ENCODE measurements at places on chromosomes 13 and 19.
A peak's percentile ranks its signal among the peaks of the same experiment; 100 is the strongest.

DNA sequence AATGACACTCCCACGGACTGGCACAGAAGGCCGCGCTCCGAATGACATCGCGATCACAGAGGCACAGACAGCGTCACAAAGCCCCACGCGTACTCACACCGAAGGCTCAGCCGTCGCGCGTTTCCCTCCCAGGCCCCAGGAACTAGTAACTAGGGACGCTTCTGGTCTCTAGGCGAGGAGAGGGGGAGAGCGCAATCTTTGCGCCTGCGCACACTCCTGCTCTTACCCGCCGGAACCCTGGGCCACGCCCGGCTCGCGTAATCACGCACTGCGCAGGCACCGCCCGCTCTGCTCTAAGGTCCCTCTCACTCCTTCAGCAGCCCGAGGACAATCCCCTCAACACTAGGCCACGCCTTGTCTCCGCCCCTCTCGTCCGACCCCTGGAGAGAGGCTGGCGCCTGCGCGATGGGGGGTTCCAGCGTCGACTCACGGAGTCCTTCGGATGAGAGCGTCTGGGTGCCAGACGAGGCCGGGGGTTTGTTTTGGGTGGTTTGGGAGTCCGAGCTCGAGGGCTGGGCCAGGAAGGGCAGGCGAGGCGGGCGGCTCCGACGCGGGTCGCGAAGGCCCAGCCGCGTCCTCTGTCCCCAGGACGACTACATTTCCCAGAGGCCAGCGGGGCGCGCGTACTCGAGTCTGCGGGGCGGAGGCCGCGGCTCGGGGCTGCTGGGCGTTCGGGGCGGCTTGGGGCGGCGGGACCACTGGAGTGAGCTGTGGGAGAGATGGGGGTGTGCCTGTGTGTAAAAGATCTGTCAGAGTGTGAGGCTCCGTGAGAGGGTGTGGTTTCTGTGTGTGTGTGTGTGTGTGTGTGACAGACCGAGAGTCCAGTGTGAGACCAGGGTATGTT lies at the start of gene ZNF471:
Gene ZNF471, plus strand, starts transcription at position 410 of the 844 bp plus-strand sequence. CDS start 3,717 bp downstream, outside the sequence.
- H3K27ac ChIP-seq, result peak within 1 kb of the TSS; percentile 97
- peaks cover 4% of the 10 kb centered on the region for H3K4me1 ChIP-seq
- DNase-seq, result peak; percentile 99
- H3K36me3 ChIP-seq, result no peaks in the 10 kb centered on the region

GRCh38 chr19:17830567-17831418 lies 9.5 kb upstream of the INSL3 start:
- no peaks in the 10 kb centered on the region for H3K27me3 ChIP-seq
- DNase-seq, result peak; percentile 95

GRCh38 chr19:37992761-37993160 lies 85.8 kb downstream of the SIPA1L3 start:
- no peaks in the 10 kb centered on the region for H3K27me3 ChIP-seq
- no peak overlapping the region for H3K4me3 ChIP-seq

- no peaks in the 10 kb centered on the region for H3K4me1 ChIP-seq
- DNase-seq, result no peak
- no peak overlapping the region for H3K27ac ChIP-seq
- no peaks in the 10 kb centered on the region for H3K36me3 ChIP-seq
These were observed 245.3 kb upstream of the HTR2A start for GRCh38 chr13:47142105-47142504.

DNA sequence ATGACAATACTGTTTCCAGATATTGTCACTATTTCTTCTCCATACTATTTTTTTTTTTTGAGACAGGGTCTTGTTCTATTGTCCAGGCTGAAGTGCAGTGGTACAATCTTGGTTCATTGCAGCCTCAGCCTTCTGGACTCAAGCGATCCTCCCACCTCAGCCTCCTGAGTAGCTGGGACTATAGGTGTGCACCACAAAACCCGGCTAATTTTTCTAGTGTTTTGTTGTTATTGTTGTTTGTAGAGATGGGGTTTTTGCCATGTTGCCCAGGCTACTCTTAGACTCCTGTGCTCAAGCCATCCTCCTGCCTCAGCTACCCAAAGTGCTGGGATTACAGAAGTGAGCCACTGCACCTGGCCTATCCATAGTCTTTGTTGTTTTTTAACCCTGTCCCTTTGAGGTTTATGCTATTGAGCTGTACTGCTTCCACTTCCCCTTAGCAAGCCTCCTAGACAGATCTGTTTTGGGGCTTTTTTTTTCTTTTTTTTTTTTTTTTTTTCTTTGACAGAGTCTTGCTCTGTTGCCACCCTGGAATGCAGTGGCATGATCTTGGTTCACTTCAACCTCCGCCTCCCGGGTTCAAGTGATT lies 27.6 kb upstream of the MAP3K10 start:
- peaks cover 1% of the 10 kb centered on the region for H3K4me1 ChIP-seq
- no peak overlapping the region for H3K4me3 ChIP-seq
- H3K36me3 ChIP-seq, result no peaks in the 10 kb centered on the region
- no peaks in the 10 kb centered on the region for H3K27me3 ChIP-seq
- no peak overlapping the region for H3K27ac ChIP-seq

DNA sequence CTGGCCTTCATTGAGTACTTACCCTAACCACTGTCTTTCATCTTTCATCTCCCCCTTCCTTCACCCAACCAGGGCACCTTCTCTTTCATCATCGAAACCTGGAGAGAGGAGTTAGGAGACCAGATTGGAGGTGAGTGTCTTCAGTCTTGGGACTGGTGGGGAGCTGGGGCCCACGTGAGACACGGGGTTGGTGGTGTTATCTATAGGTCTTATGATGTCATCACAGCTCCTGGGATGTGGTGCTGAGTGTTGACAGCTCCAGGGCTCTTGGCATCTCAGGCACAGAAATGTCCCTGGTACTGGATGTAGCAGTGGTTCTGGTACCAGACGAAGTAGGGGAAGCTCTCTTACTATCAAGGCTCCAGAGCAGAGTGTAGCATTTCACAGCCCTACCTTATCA lies 1.8 kb downstream of the DLL3 start:
- H3K36me3 ChIP-seq, result no peaks in the 10 kb centered on the region
- H3K27me3 ChIP-seq, result peaks cover 4% of the 10 kb centered on the region
- no peak for DNase-seq
- H3K4me1 ChIP-seq, result no peaks in the 10 kb centered on the region
- no peak overlapping the region for H3K27ac ChIP-seq

- no peak overlapping the region for H3K4me3 ChIP-seq
- H3K27ac ChIP-seq, result no peak overlapping the region
- peaks cover 5% of the 10 kb centered on the region for H3K4me1 ChIP-seq
- H3K36me3 ChIP-seq, result no peaks in the 10 kb centered on the region
- DNase-seq, result no peak
These were observed 5.9 kb downstream of the RPL18A start for GRCh38 chr19:17865364-17866311.

- no peaks in the 10 kb centered on the region for H3K36me3 ChIP-seq
- no peak overlapping the region for H3K4me3 ChIP-seq
- H3K27me3 ChIP-seq, result no peaks in the 10 kb centered on the region
- peaks cover 6% of the 10 kb centered on the region for H3K4me1 ChIP-seq
These were observed 29.2 kb downstream of the XPO4 start for GRCh38 chr13:20873348-20873747.

- H3K36me3 ChIP-seq, result no peaks in the 10 kb centered on the region
- H3K4me3 ChIP-seq, result no peak overlapping the region
- H3K4me1 ChIP-seq, result no peaks in the 10 kb centered on the region
- H3K27me3 ChIP-seq, result no peaks in the 10 kb centered on the region
- no peak for DNase-seq
These were observed 295.3 kb downstream of the MZT1 start for GRCh38 chr13:72431981-72432682.

DNA sequence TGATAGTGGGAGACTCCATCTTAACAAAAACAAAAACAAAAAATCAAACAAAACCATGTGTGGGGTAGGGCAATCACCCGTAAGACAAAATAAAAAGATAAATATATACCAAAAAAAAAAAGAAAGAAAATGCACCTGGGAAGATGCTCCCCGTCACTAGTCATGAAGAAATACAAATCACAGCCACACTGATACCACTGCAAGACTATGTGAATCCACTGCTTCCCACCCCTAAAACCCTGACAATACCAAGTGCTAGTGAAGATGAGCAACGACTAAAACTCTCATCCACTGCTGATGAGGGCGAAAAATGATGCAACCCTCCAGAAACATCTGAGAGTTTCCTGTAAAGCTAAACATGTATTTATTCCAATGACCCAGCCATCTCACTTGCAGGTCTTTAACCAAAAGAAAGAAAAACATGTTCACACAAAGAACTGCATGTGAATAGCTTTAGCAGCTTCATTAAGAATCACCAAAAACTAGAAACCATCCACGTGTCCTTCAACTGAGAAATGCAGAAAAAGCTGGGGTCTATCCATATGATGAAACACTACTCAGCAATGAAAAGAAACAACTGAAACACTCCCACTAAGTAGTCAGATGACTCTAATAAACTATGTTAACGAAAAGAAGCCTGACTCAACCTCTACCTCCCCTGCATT lies 31.7 kb downstream of the BRD4 start:
- no peak overlapping the region for H3K4me3 ChIP-seq
- no peak overlapping the region for H3K27ac ChIP-seq
- no peaks in the 10 kb centered on the region for H3K27me3 ChIP-seq
- peaks cover 46% of the 10 kb centered on the region for H3K4me1 ChIP-seq
- no peaks in the 10 kb centered on the region for H3K36me3 ChIP-seq

- H3K27me3 ChIP-seq, result no peaks in the 10 kb centered on the region
- H3K4me1 ChIP-seq, result peaks cover 7% of the 10 kb centered on the region
- no peak for DNase-seq
- H3K36me3 ChIP-seq, result no peaks in the 10 kb centered on the region
- peak overlapping the region; percentile 70 for H3K4me3 ChIP-seq
These were observed 1.2 kb downstream of the LONP1 start for GRCh38 chr19:5718579-5719273.

GRCh38 chr19:33329736-33330135 lies 27.4 kb upstream of the CEBPA start:
- DNase-seq, result no peak
- H3K27ac ChIP-seq, result no peak overlapping the region
- H3K4me3 ChIP-seq, result no peak overlapping the region
- H3K27me3 ChIP-seq, result no peaks in the 10 kb centered on the region
- H3K4me1 ChIP-seq, result no peaks in the 10 kb centered on the region
- no peaks in the 10 kb centered on the region for H3K36me3 ChIP-seq

DNA sequence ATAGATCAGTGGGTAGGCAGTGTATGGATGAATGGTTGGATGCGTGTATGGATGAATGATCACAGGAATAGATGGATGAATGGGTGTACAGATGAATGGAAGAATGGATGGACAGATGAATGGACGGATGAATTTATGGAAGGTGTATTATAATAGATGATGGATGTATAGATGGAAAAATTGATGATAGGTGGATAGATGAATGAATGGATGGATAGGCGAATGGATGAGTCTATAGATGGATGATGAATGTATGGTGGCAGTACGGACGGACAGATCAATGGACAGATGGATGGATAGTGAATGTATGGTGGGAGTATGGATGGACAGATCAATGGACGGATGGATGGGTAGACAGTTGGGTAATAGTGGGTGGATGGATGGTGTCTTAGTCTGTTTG lies 49.0 kb upstream of the ONECUT3 start:
- no peaks in the 10 kb centered on the region for H3K36me3 ChIP-seq
- H3K27me3 ChIP-seq, result no peaks in the 10 kb centered on the region
- no peak overlapping the region for H3K4me3 ChIP-seq
- no peaks in the 10 kb centered on the region for H3K4me1 ChIP-seq

- no peaks in the 10 kb centered on the region for H3K36me3 ChIP-seq
- H3K4me1 ChIP-seq, result no peaks in the 10 kb centered on the region
- H3K27ac ChIP-seq, result no peak overlapping the region
- no peak for DNase-seq
- no peak overlapping the region for H3K4me3 ChIP-seq
These were observed 108.3 kb upstream of the RXFP2 start for GRCh38 chr13:31631071-31631470.

DNA sequence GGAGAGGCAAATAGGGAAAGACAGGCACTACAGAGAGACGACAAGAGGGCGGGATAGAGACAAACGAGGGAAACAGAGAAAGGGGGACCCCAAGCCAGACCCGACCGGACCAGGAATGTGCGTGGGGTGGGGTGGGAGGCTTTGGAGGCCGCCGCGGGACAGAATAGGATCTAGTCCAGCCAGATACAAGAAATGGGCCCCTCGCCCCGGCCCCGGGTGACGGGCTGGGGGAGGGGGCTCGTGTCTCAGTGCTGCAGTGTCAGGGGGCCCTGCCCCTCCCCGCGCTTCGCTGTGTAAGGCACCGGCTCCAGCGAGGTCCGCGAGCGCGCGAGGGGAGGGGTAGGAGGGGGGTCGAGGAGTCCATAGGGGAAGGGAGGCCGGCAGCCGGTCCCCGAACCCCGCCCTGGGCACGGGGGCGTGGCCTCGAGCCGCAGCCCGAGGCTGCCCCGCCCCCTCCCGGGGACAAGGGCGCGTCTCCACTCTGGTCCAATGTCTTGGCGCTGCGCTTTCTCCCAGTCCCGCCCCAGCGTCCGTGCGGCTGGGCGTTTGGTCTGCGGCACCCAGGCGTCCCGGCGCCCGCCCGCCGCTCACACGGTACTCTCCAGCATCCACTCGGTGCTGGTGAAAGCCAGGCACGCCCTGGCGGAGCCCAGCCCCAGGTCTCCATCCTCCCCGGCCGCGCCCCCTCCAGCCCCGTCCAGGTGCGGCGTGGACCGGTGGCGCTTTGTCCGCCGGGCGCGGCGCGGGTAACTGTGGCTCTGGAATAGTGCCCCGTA lies 11.0 kb downstream of the IFNL1 start:
- no peak overlapping the region for H3K27ac ChIP-seq
- no peak for DNase-seq
- no peaks in the 10 kb centered on the region for H3K27me3 ChIP-seq
- H3K4me3 ChIP-seq, result no peak overlapping the region
- H3K36me3 ChIP-seq, result no peaks in the 10 kb centered on the region

- H3K36me3 ChIP-seq, result no peaks in the 10 kb centered on the region
- DNase-seq, result peak; percentile 34
- no peak overlapping the region for H3K27ac ChIP-seq
- H3K4me1 ChIP-seq, result no peaks in the 10 kb centered on the region
- H3K4me3 ChIP-seq, result no peak overlapping the region
- no peaks in the 10 kb centered on the region for H3K27me3 ChIP-seq
These were observed 50.0 kb downstream of the PIN1 start for GRCh38 chr19:9885077-9885552.

- H3K4me1 ChIP-seq, result no peaks in the 10 kb centered on the region
- no peak overlapping the region for H3K4me3 ChIP-seq
- no peak for DNase-seq
- H3K36me3 ChIP-seq, result no peaks in the 10 kb centered on the region
These were observed 721.8 kb downstream of the PCDH9 start for GRCh38 chr13:66508153-66508909.

GRCh38 chr19:50894478-50895356 lies 16.5 kb downstream of the KLK4 start:
- no peak overlapping the region for H3K27ac ChIP-seq
- H3K4me3 ChIP-seq, result no peak overlapping the region
- H3K27me3 ChIP-seq, result no peaks in the 10 kb centered on the region
- H3K4me1 ChIP-seq, result no peaks in the 10 kb centered on the region

- H3K27me3 ChIP-seq, result no peaks in the 10 kb centered on the region
- DNase-seq, result no peak
- H3K4me3 ChIP-seq, result no peak overlapping the region
- no peaks in the 10 kb centered on the region for H3K4me1 ChIP-seq
- H3K27ac ChIP-seq, result no peak overlapping the region
These were observed 12.8 kb downstream of the IQCN start for GRCh38 chr19:18261474-18261873.

DNA sequence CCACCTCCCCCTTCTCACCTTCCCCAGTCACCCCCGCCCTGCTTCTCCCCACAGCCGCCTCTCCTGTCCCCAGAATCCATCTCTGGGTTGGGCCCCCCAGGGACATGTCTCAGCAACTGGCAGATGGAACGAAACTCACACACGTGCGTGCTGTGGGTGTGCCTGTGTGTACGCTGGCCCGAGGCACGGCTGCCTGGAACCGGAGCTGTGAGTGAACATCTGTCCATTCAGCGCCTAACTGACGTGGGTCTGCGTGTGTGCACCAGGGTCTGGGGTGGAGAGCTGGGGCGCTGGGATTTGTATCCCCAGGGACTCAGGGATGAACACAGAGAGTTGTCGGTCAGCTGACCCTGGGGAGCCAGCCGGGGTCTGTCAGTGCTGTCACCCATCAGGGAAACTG lies 752 bp upstream of the HAS1 start:
- DNase-seq, result peak; percentile 62
- no peaks in the 10 kb centered on the region for H3K27me3 ChIP-seq
- peak overlapping the region; percentile 7 for H3K27ac ChIP-seq
